ENCODE measurements at places on chromosomes 12 and 14.

- no peak for DNase-seq
These were observed 27.8 kb upstream of the FOS start for GRCh38 chr14:75250800-75251199.

- no peak for DNase-seq
These were observed 1.0 kb downstream of the BORCS5 start for GRCh38 chr12:12357719-12358461.

DNA sequence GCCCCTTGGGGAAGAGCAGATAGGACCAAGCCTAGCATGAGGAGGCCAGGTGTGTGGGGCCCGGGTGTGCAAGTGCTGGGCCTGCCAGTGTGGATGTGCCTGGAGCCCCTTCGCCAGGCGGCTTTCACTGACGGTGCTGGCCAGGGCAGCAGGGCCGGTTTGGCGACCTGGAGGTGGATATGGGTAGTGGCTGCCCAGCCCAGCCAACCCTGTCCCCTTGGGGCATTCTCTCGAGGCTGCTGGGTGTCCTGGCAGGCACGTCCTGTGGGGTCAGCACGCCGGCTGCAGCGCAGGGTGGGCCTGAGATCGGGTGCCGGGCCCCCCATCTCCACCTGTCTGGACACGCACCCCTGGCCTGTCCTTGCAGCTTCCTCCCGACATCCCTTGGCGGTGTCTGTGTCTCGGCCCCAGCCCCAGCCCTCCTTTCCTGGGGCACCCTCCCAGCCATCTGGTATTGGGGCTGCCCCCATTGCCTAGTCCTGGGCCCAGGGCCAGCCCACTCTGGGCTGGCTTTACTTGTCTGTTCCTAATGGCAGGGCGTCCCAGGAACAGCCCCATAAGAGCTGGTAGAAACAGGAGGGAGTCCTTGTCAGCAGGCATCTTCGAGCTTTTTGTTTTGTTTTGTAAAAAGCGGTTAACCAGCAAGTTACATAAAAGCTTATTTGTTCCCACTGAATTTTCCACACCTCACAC lies 7.2 kb upstream of the CRIP2 start:
- no peak for DNase-seq

- DNase-seq = peak; percentile 8
These were observed 722 bp downstream of the TMED8 start for GRCh38 chr14:77375973-77376770.

DNA sequence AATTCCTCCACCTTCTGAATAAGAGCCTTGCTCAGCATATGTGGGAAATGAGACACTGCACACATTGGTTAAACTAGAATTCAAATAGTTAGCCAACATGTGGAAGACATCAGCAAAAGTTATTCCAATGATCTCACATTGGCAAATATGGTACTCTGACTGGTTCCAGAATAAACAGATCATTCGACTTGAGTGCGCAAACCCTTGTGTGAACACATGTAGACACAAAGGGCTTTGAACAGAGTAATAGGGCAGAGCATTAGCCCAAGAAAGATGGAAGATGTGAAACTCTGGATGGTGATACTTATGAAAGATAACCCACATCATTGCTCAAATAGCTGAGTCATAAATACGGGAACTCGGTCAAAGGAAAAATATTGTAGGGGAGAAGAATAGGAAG lies 1133.4 kb upstream of the SEL1L start:
- no peak for DNase-seq

GRCh38 chr14:74456684-74457564 lies 30.9 kb upstream of the SYNDIG1L start:
- DNase-seq = no peak

DNA sequence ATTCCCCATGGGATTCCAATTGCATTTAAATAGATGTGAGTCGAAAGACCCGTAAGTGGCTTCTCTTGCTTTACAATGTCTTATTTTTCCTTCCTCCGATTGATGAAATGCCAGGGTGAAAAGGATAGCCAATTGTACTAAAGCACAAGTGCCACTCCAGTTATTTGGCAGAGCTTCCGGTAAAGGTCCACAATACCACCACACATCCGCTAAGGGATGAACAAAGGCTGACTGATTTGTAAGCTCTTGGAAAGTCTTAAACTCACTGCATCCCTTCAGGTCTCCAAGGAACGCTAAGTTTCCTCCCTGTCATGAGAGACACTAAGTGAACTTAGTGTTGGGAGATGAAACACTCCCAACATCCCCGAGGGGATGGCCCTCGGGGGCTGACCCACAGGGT lies 21.2 kb upstream of the RNASE1 start:
- DNase-seq = no peak

DNA sequence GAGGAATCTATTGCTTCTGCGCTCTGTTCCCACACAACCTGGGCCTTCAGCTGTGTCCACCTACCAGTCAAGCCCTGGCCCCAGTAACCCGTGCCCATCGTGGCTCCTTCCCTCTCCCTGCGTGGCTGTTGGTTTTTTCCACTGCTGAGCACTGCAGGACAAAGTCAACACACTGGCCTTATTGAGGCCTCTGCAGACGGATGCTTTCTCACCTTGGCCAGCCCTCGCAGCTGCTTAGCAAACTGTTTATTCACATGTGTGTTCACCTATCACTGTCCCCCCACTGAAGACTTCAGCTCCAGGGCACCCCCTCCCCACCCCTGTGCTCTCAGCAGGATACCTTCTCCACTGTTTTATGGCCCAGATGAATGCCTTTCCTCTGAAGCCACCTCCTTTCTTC lies 12.8 kb upstream of the GPX2 start:
- no peak for DNase-seq

DNA sequence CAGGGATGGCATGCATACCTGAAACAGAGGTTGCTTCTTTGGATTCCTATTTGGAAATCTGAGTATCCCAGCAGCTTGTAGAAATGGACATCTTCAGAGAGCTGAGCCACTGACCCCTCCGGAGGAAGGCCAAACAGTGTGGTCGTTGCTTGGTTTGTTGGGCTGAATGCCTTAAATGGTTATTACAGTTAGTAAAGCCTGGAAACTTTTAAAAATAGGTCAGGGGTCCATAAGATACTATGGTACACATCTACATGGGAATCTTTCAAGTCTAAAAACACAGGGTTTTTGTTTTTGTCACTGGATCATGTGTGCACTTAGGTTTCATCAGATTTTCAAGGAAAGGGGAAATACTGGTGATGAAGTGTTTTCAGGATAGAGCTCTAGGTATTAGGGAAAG lies 7.7 kb downstream of the DYRK2 start:
- no peak for DNase-seq

GRCh38 chr12:102438047-102438826 lies 42.1 kb downstream of the IGF1 start:
- DNase-seq = no peak

- no peak for DNase-seq
These were observed 1.0 kb upstream of the KRT18 start for GRCh38 chr12:52947738-52948423.

GRCh38 chr14:85195872-85196477 lies 334.0 kb upstream of the FLRT2 start:
- no peak for DNase-seq

DNA sequence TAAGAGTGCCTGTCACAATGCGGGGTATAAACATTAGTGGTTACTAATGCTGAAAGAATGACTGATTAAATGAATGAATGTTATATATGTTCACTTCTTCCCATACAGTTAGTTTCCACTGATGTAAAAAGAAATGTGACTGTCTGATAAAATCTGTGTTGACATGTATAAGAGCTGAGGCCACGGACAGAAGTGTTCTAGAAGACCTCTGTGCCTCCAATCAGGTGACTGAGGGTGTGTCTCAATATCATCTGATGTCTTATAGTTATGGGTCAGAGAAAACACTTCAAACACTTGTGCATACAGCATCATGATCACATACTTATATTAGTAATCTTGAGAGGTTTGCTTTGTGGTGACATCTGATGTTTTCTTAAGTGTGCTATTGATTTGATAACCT lies 183.4 kb downstream of the TTC7B start:
- no peak for DNase-seq

- no peak for DNase-seq
These were observed 56.0 kb downstream of the PTPRB start for GRCh38 chr12:70581208-70581607.

GRCh38 chr12:25681580-25681979 lies 128.5 kb upstream of the LMNTD1 start:
- no peak for DNase-seq

- DNase-seq = no peak
These were observed 19.2 kb downstream of the LUM start for GRCh38 chr12:91091916-91092715.

DNA sequence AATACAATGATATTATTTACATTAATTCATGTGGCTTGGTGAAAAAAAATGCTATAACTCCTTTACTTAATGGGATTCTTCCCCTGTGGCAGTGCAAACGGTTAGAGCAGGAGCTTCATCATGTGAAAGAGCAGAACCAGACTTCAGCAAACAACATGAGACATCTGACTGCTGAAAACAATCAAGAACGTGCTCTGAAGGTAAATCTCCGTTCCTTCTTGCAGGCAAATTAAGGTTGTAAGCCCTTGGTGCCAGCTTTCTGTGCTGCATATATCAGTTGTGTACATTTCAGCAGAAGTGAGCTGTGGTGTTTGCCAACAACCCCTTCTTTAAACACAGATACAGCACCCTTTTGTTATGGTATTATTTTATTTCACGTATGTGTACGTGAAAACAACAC lies 171.7 kb downstream of the MIPOL1 start:
- no peak for DNase-seq

- no peak for DNase-seq
These were observed 18.9 kb upstream of the GPR132 start for GRCh38 chr14:105083926-105084685.

DNA sequence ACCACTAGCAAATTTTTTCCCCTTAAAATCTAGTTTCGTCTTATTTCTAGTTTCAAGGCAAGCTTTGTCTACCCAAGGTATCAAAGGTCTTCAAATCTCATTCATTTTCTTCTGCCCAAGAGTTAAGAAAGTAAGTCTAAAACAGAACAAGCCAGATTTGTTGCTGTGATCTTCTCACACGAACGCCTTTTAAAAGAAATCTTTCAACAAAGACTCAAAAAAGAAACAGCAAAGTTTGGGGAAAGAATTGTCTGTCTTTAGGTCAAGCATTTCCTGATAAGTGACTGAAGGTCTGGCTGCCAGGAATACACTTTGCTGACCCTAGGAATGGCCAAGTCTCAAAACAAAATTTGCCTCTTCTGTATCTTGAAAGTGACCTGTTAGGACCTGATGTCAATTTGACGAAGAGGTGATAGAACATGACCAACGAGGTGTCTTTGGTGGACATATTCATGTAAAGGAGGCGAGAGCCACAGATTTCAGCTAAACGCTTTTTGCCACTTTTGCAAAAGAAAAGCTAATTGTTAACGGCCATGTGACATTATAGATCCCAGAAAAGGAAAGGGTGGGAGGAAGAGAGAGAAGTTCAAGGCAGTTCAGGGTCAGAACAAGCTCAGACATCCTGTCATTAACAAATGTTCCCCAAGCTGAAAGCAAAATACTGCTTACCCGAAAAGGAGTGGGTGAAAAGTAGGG lies 1.7 kb downstream of the CDK17 start:
- no peak for DNase-seq

DNA sequence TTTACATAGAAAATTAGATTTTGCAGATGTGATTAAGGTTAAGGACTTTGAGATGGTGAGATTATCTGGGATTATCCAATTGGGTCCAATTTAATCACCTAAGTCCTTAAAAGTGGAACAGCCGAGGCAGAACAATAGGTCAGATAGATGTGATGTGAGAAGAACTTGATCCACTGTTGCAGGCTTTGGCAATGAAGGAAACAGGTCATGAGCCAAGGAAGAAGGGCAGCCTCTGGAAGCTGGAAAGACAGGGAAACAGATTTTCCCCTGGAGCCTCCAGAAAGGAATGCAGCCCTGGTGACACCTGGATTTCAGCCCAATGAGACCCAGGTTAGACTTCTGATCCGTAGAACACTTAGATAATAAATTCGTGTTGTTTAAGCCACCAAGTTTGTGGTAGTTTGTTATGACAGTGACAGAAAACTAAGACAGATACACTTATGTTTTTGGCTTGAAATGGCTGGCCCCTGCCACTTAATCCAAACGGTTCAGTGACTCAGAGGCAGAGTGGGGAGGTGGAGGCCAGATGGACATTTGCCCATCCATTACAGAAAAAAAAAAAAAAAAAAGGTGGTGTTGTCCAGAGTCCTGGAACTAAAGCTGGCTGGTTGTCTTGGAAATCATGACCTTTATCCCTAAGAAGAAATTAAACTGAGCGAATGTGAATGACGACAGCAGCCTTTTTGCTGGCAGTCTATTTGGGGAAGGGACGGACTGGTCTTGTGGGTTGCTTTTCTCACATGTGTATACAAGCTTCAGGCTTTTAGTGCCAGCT lies 181.9 kb upstream of the NRXN3 start:
- DNase-seq = no peak

DNA sequence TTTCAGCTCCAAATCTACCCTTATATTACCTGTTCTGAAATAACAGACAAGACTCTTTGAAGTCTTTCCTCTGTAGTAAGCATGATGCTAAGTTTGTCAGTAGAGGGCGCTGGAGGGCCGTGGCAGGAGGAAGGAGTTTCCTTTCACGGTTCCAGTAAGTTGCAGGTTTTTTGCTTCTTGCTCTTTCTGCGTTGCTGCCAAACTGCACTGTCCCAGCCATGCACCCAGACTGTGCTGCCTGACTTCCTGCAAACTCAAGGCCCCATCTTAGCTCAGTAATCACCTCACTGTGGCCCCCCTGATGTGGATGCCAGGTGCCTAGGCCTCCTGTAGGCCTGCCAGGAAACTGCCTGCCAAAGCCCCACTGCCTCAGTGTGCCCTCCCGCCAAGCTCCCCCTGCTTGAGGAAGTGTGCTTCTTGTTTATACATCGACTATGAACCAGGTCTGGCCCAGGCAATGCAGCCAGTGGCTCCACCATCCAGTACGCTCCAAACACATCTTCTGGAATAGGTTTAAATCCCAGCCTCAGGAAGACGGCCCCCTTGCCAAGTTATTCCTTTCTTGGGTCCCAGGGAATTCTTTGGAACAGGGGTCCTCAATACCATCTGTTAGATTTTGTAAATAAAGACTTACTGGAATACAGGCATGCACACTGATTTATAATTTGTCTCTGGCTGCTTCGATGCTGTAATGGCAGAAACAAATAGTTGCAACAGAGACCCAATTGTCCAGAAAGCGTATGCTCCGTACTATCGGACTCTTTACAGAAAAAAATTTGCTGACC lies 193.7 kb upstream of the LRIG3 start:
- DNase-seq = no peak

DNA sequence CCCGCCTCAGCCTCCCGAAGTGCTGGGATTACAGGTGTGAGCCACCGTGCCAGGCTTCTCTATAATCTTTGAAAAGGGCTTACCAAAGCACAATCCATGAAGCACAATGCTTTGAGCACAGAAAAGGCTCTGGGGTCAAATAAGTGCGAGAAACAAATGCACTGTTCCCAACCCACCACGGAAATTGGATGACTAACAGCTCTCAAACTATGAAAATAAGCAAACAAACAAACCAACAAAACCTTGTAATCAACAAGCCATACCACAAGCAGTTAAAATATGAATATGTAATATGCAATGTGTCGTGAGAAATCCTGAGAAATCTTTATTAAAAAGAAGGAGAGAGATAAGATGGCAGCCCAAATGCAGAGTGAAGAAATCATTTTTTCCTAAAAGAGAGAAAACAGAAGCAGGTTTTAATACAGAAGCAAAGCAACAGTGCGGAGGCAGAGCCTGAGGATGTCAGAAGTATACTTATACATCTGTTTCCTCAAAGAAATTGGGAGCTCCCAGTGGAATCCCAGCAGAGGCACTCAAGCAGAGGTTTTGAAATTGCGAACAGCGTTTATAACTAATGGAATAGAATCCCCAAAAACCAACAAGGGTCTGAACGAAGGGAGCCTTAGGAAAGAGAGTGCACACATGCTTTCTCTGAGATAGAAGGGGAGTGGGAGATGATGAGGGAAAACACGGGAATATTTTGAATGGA lies 17.1 kb downstream of the SMCO2 start:
- DNase-seq = no peak

GRCh38 chr14:99820702-99821331 lies 27.6 kb downstream of the EML1 start:
- DNase-seq = no peak
